Pancreas (tissue), 10 donors: ENCODE measurements at places on chromosomes 3 and 15. TPM values are rescaled to one million over a fixed set of nuclear protein-coding genes. Genes with fewer than 3 reads are reported as not detected.

The TMIE gene
- 0.52 TPM for polyA plus RNA-seq

The SOX14 gene
- not detected for polyA plus RNA-seq

The FAM81A gene
- polyA plus RNA-seq = 0.63 TPM

The COLQ gene
- polyA plus RNA-seq = 3.1 TPM

The UACA gene
- polyA plus RNA-seq = 39.5 TPM

The LYZL4 gene
- polyA plus RNA-seq = not detected

The XIRP1 gene
- 0.14 TPM for polyA plus RNA-seq

The CASR gene
- polyA plus RNA-seq = 24.6 TPM

The GPR87 gene
- not detected for polyA plus RNA-seq

The CACNA2D3 gene
- 0.56 TPM for polyA plus RNA-seq

The GP9 gene
- 0.14 TPM for polyA plus RNA-seq

The TEX9 gene
- 1.6 TPM for polyA plus RNA-seq

The IQCF2 gene
- not detected for polyA plus RNA-seq

The RGMA gene
- polyA plus RNA-seq = 6.0 TPM

The PRTG gene
- polyA plus RNA-seq = 0.08 TPM

The FGF12 gene
- 6.0 TPM for polyA plus RNA-seq

The TRAT1 gene
- not detected for polyA plus RNA-seq

The PDIA3 gene
- polyA plus RNA-seq = 189 TPM

The SLC22A14 gene
- 0.35 TPM for polyA plus RNA-seq

The CCDC80 gene
- 12.7 TPM for polyA plus RNA-seq

The NR1I2 gene
- polyA plus RNA-seq = 0.26 TPM

The CEMIP gene
- polyA plus RNA-seq = 0.11 TPM

The SLC9C1 gene
- polyA plus RNA-seq = 0.07 TPM

The DAPK2 gene
- 4.9 TPM for polyA plus RNA-seq

The ATP10A gene
- polyA plus RNA-seq = 0.14 TPM

The HYAL1 gene
- 8.2 TPM for polyA plus RNA-seq

The ARL14 gene
- polyA plus RNA-seq = 5.8 TPM

The VGLL3 gene
- polyA plus RNA-seq = 2.2 TPM

The CPNE9 gene
- polyA plus RNA-seq = 0.19 TPM

The MUC20 gene
- 30.4 TPM for polyA plus RNA-seq

The MORC1 gene
- not detected for polyA plus RNA-seq

The GRK7 gene
- polyA plus RNA-seq = 0.05 TPM

The MITF gene
- polyA plus RNA-seq = 1.8 TPM

The PLXND1 gene
- 52.5 TPM for polyA plus RNA-seq

The LRRC15 gene
- 0.02 TPM for polyA plus RNA-seq

The NMB gene
- 4.8 TPM for polyA plus RNA-seq

The LSAMP gene
- 1.7 TPM for polyA plus RNA-seq

The CLDN16 gene
- polyA plus RNA-seq = 0.09 TPM

The GOLGB1 gene
- 18.9 TPM for polyA plus RNA-seq

The MEIS2 gene
- 10.7 TPM for polyA plus RNA-seq
